Stimulated activated CD4-positive, alpha-beta T cell treated with anti-CD3 and anti-CD28 coated beads, Interleukin-1b, Interleukin-23, amount 100 ng/mL, for 4 hours (primary cell): ENCODE measurements at places on chromosomes 12 and 14.

- DNase-seq: no peak
These were observed 112.5 kb downstream of the ALX1 start for GRCh38 chr12:85392508-85392907.

GRCh38 chr12:49911213-49911605 lies 7.5 kb upstream of the FAIM2 start:
- no peak for DNase-seq

DNA sequence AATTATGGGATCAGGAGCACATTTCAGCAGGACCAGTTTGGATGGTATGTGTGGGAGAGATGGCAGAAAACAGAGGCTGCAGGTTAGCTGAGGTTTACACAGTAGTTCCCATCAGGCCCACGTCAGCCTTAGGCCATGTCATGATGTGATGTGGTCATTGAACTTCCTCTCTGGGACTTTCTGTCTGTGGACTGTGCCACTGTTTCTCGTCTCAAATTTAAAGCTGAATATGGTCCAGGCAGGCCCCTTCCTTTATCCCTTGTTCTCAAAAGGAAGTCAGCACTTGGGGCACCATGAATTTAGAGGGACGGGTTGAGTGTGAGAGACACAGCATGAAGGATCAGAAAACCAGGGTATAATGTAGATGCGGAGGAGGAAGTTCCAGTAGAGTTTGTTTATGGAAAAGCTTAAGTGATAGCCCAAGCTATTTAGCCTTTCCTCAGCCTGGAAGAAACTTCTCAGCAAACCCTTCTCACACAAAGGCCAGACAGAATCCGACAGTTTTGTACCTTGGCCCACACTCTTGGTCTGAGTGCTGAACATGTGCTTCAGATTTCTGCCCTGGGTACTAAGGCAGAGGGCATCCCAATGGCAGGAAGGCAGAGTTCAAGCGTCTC lies 3.6 kb upstream of the IGFBP6 start:
- no peak for DNase-seq

DNA sequence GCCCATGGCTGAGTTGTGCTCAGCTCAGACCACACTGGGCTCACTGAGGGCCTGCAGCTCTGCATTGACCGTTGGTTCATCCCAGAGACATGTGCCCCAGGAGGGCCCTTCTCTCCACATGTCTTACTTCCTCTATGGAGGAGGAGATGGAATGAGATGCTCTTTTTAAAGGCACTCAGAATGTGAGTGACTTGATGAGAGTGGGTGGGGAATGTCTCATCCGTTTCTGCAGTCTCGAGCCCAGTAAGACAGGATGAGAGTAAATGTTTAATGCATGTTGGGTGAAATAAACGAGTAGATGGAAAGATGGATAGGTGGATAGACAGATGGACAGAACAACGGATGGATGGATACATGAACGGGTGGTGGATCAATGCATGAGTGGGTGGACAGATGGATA lies 68.8 kb upstream of the NOS1 start:
- DNase-seq: no peak

DNA sequence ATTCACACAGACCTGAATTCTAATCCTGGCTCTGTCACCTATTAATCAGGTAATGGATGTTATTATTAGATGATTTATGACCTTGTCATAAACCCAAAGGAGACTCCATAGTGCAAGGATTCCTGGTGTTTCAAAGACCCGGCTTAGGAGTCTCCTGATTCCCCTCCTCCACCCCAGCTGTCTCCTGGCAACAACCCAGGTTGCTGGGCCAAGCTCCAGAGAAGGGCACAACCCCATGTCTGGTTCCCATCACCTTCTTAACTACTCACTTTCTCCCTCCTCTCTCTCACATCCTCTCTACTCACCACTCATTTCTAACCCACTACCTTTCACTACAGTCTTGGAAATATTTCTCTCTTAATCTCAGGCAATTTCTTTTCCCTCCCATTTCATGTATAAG lies 41.6 kb downstream of the RHOJ start:
- DNase-seq: no peak

GRCh38 chr12:118034429-118035189 lies 18.1 kb downstream of the RFC5 start:
- no peak for DNase-seq

GRCh38 chr12:9943240-9943639 lies 11.1 kb upstream of the CLEC2A start:
- DNase-seq: no peak

GRCh38 chr14:55980970-55981369 lies 137.2 kb upstream of the PELI2 start:
- no peak for DNase-seq

DNA sequence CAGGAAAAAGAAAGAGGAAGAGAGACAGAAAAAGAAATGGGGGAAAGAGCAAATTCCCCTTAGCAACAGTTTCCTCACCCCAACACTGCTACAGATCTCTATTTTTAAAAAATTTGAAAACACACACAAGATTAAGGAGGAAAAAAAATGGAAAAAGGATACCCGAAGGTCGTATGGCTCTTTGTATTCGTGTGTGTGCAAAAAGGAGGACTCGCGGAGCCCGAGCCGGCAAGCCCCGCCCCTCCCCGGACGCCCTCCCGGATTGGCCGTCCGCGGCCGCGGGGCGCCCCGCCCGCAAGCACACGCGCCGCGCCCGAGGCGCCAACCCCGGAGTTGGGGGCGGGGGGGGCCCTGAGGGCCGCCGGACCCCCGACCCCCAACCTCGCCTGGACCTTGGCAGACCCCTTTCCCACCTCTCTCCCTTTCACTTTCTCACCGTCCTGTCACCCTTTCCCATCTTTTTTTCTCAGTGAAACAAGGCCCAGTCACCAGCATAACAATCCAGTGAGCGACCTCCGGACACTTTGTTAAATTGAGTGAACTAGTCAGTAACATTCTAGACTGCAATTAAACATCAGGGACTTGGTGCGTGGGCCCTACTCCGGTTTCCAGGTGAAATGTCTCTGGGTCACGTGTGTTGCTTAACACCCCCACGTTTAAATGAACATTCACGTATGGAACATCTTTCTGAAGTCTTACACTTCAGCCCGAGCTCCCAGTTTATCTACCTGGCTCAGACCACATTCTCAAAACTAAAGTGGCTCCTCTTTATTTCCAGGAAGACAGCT lies at the start of gene C14orf93:
Gene C14orf93 (minus strand): TSS at position 205 of the 788 bp plus-strand sequence. CDS start 11,120 bp downstream, outside the sequence.
- DNase-seq: peak; percentile 84

GRCh38 chr12:69866698-69867097 lies 41.7 kb downstream of the MYRFL start:
- DNase-seq: no peak

DNA sequence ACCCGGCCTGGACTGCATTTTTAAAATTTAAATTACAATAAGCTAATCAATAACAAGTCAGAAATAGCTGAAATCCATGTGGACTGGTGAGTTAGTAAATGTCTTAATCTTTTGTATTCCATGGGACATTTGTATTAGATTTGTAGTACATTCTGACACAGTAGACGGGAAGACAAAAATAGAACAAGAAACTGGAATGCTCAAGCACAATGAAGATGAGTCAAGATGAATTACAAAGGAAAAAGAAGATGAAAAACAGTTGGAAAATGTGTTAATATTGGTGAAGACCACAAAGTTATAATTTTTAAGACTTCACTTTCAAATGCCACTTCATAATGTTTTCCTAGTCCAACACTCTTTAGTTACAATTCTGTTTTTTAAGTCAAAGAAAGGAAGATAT lies 97.8 kb upstream of the FERMT2 start:
- DNase-seq: no peak

- no peak for DNase-seq
These were observed 13.5 kb upstream of the ACTR6 start for GRCh38 chr12:100187068-100187467.

DNA sequence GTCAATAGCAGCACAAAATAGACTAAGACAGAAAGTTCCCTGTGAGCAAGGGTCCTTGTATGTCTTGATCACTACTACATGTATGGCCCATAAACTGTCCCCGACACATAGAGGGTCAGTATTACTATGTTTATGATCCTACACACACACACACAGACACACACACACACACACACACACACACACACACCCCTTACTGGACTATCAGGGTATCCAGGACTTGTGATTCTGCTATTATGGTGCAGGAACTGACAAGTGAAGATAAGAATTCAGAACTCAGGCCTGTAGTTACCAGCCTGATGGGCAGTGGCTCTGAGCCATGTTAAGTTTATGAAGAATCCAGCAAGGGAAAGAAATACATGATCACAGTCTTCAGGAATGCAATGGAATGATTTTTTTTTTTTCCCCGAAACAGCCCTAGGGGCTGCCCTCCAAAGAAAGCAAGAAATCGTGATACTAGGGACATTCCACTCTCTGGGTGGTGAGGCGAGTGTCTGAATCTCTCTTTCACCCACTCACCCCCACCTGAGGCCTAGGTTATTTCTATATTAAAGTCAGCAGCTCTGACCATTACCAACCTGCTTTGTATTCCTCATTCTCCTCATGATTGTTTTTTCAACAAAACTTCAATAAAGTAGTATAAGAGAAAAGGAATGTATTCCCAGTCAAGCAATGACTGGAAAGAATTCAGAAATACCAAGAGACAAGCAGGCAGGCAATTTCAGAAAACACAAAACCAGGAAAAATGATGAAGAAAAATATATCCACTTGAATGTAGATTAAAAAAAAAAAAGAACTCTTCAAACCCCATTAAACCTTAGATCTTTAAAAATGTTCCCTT lies 105.8 kb downstream of the AVPR1A start:
- DNase-seq: no peak
